ENCODE measurements at places on chromosomes 6 and 20.
A peak's percentile ranks its signal among the peaks of the same experiment; 100 is the strongest.

- no peak for DNase-seq
Measured at GRCh38 chr6:44702292-44702691, 314.8 kb downstream of the CDC5L start.

- no peak for DNase-seq
Measured at GRCh38 chr6:31419842-31420241, 16.4 kb downstream of the MICA start.

DNA sequence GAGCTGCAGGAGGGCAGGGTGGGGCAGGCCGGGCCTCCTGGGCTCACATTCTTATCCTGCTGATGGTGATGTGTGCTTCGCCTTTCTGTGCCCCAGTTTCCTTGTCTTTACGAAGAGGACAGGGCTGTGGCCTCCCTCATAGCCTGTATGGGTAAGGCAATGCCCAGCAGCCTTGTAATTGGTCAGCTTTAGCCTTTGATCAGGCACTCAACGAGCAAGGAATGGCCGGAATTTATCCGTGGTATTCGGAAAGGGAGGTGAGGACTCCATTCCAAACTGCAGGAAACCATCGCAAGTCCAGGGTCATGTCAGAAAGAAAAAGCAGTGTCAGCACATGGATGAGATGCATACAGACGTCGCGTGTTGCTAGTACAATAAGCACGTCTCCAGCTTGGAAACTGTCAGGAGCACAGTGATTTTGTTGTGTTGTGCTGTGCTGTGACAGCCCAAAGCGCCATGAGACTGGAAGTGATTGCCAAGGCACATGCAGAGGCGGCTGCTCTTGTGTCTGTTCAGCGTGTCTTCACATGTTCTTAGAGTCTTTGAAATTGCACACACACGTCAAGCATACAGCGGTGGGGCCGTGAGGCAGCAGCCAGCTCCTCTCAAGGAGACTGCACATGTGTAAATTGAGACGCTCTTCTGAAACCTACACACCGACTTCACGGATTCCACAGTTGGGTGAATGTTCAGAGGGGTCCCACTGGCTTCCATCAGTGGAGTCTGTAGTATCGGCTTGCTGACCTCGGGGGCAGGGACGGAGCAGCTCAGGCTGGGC is 6.2 kb downstream of the SS18L1 start:
- DNase-seq = peak; percentile 88

- no peak for DNase-seq
Measured at GRCh38 chr6:157555455-157556143, 174.6 kb downstream of the ZDHHC14 start.

DNA sequence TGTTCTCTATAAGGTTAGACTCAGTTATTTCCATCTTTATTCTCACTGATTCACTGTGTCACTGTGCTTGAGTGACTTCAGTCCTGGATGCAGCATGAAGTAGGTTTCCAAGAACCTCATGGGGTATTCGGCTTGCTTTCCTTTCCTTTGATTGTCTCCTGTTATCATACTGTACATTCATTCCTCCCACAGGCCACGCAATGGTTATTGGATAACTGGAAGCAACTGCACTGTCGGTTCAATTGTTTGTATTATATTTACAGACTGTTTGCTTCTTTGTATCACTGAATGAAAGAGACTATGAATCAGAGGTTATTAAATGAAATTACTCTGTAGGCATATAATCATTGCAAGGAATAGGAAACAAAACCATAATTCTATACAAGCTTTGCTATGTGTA is 129.4 kb downstream of the MAP7 start:
- no peak for DNase-seq

DNA sequence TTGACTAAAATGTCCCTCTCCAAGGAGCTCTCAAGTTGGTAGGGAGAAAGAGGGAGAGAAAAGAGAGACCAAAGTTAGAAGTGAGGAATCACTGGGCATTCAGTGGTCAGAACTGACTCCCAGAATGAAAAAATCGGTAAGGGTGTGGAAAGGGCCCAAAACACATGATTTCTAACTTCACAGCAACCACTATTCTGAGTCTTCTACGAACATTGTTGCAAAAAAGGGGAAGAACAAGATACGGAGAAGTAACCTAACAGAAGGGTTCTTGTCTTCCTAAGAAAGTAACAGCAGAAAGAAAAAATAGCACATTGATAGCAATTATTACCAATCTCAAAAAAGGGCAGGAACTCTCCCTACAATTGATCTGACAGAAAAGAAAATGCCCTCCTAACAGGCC is 65.6 kb downstream of the ATP9A start:
- DNase-seq = no peak

DNA sequence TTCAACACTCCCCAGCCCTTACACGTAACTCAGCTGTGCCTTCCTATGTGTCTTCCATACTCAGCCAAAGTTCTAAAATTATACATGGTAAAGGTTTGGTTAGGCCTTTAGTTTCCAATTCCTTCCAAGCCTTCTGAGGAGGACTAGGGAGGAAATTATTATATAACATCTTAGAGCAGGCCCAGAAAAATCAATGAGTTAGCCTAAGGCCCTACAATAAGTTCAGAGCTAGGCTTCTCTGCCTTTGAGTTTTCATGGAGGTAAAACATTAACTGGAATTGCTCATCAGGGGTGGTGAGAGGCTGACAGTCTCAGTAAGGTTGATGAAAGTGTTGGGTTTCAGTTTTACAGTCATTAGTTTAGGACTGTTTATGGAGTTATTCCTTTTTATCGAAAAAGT is 286.0 kb downstream of the ADGB start:
- DNase-seq = no peak

- no peak for DNase-seq
Measured at GRCh38 chr6:25541228-25541627, 110.8 kb upstream of the SCGN start.

- peak; percentile 94 for DNase-seq
Measured at GRCh38 chr20:23050847-23051627, 1.6 kb upstream of the THBD start.

DNA sequence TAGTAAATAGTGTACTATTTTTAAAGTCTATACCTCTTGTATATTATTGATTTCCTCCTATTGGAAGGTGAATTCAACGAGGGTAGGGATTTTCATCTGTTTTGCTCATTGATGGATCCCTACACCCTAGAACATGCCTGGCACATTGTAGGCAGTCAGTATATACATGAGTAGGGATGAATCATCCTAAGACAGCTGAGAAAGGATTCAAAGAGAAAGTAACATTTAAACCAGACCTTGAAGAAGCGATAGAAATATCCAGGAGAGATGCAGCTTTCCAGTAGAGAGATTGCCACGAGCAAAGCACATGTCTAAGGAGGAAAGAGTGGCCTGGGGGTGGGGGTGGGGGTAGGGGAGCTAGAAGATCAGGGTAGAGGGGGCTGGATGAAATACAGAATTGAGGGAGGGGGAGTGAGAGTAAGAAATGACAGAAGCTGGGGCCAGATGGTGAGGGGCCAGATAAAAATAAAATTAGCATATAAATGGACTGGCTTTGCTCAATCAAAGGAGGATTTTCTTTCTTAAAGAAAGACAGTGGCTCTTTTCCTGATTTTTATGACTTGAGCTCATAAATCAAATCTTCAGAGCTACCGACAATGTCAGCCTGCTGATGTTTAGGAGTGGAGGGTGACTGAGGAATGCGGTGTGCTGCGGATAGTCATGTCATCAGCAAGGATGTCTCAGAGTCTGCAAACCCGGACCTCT is 168.2 kb downstream of the SAMD5 start:
- DNase-seq = no peak

DNA sequence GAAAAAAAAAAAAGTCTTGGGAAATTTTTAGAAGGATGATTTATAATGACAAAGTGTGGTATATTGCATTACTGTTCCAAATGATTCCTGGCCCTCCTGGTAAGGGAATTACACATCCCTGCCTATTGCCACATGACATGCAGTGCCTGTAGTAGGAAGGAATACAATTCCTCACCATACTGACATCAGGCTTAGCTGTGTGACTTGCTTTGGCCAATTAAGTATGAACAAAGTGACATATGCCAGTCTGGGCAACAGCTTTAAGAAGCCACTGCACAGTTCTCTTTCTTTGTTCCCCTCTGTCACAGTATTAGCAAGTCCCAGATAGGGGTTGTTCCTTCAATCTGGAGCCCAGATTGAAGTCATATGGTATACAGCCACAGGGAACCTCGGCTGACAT is 100.5 kb downstream of the KIF13A start:
- no peak for DNase-seq

DNA sequence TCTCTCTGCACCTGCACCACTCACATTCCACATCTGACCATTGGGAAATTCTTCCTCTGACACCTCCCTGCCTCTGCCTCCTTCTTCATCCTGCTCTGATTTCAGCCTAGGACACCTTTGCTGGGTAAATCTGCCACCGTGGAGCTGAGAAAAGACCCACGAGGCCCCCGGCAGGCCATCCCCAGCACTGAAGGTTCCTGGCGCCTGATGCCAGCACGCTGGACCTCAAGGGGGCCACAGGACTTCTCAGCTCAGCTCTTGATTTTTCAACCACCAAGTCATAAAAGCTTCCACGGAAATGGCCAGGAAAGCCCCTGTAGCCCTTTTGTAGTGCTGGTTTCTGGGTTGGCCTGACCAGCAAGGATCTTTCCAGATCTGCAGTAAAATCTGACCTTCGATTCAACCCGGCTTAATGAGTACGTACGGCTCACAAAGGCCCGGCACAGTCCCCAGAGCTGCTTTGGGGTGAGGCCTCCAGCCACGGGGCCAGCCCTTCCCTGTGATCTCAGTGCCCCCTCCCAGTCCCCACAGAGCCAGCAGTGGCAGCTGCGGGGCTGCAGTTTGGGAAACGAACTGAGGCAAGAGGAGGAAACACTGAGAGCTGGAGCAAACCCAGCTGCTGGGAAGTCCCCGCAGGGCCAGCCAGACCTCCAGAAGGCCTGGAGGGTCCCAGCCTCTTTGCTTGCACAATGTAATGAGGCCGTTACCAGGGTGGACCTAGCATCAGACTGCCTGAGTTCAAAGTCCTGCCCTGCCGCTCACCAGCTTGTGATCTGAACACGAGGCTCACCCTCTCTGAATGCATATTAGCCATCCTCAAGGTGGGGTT is 157.5 kb downstream of the BMP7 start:
- no peak for DNase-seq

DNA sequence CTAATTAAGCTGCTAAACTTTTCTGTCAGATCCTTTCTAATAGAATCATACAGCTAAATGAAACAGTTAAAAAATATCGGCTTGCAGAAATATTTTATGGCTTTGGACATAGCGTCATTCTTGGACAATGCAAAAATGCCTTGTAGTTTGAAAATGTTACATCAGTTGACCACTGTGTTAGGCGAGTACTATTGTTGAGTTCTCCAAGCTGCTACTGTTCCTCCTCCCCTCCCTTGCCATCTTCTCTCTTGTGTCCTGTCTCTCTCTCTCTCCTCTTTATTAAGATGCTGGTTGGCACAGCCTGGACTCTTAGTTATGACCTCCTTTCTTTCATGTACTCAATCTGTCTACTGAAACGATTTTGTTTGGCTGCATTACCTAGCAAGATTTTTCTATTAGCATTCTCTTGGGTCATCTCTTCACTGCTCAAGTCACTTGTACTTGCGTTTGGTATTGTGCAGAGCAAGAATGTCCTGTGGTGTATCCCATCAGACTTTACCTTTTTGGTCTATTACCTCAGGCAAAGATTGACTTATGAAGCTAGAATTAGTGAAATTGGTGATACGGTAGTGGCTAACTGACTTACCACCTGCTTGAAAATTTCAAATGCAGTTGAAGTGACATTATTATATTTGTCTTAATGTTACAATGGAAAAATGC is 127.9 kb downstream of the FARS2 start:
- no peak for DNase-seq

DNA sequence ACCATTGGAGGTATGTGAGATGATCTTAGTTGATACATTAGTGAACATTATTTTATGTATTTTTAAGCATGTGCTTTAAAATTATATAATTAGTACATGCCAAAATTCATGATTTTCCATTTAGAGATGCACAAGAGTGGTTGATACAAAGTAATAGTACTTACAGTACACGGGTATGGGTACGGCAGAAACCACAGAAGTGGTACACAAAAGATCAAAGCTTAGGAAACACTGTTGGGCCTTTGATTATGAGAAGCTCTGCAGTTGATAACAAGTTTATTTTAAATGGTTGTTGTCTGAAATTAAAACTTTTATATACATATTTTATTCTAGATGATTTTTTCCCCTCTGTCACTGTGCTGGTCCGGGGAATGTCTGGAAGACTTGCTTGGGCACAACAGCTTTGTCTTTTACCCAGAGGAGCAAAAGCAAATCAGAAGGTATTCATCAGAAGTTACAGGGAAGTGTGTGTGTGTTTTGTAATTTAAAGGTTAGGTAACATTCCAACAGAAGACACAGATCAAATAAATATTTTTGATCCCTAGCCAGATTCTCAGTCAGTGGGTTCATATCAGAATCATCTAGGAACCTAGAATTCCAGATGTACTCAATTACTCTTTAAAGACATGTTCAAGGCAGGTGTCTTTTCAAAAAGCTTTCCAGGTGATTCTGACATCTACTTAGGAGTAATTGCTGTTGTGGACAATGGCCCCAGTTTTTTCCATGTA is 32.5 kb upstream of the ADIG start:
- no peak for DNase-seq

- no peak for DNase-seq
Measured at GRCh38 chr6:107066697-107067659, 39.0 kb downstream of the MTRES1 start.

DNA sequence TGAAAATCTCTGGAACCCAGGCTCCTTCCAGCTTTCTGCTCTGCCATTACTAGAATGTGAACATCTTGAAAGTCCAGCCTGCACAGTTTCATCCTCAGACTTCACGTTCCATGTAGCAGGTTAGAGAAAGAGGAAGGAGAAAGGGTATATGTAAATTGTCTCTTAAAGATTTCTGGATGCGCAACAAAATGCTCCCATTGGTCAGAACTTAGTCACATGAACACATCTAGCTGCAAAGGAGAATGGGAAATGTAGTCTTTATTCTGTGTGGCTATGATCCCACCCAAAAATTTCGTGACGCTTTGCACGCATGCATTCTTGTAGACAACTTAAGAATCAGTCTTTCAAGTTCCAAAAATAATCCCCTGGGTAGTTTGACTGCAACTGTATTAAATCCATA is 46.4 kb upstream of the CHD6 start:
- DNase-seq = no peak

GRCh38 chr20:23152308-23152892 is 66.3 kb upstream of the CD93 start:
- peak; percentile 72 for DNase-seq

GRCh38 chr6:15506066-15506465 is 156.8 kb downstream of the DTNBP1 start:
- no peak for DNase-seq

GRCh38 chr6:114342826-114343781 is at the start of gene HS3ST5:
TSS of gene HS3ST5 (minus strand) at chr6:114343023. CDS start at chr6:114062845, 280,178 bp downstream.
- peak; percentile 90 for DNase-seq

DNA sequence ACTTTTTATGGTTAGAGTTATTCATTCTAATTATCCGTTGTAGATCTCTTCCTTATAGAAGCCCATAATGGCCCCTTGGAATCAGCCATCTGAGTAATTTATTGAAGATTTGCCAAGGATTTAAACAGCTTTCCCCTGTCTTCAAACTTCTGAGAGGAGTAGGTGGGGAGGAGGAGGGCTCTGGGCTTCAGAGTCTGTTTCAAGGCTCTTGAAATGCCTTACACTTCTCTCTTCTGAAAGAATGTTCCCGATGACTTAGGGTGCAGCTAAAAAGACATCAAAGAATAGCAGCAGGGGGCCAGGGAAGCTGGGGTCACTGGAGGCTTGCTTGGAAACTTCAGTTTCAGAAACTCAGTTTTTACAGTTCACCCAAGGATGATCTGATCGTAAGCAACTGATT is 165.3 kb downstream of the ZDHHC14 start:
- no peak for DNase-seq

- no peak for DNase-seq
Measured at GRCh38 chr6:49549691-49550491, 577 bp upstream of the C6orf141 start.
